ENCODE measurements at places on chromosomes 11 and 22.

DNA sequence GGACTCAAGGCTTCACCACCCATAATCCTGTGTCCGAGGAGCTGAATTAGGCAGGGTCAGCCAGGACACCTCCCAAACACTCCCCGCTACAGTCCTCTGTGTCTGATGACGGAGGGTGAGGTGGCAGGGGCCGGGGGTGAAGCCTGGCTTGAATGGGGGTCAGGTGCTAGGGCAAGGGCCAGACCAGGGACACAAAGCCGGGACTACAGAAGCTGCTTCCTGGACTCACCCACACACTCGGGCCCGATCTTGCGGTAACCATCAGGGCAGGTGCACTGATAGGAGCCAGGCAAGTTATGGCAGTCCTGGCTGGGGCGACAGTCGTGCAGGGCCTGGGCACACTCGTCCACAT lies 2.3 kb downstream of the EFEMP2 start:
- H3K4me1 ChIP-seq: no peaks in the 10 kb centered on the region
- no peak overlapping the region for H3K4me3 ChIP-seq
- no peak overlapping the region for H3K27ac ChIP-seq
- DNase-seq: no peak
- H3K36me3 ChIP-seq: no peaks in the 10 kb centered on the region

DNA sequence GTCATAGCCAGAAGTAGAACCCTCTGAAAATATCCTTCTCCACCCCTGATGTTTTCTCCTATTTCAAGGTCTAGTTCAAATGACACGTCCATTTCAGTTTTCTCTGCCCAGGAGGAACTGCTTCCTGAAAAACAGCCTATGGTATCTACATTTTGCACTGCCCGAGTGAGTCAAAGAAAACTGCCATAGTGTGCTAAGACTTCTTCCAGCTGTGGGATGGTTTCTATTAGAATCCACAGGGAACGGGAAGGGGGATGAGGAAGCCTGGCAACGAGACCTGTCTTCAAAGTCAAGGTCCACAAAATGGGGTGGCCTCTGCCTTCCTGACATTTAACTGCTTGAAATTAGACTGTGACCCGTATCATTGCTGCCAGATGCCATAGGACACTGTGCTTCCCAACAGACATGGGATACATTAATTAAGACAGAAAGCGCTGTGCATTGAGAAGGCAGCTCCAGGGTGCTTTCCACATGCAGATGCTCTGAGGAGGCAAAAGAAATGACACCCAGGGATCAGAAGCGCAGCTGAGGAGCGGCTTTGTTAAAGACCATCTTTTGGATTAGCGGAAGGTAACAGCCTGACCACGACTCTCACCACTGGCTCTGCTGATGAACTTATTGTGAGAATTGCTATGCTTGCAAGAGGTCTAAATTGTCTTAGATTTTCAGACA lies 39.4 kb upstream of the NUP50 start:
- no peaks in the 10 kb centered on the region for H3K4me1 ChIP-seq
- no peaks in the 10 kb centered on the region for H3K27me3 ChIP-seq
- no peak for DNase-seq
- no peak overlapping the region for H3K27ac ChIP-seq
- H3K4me3 ChIP-seq: no peak overlapping the region

DNA sequence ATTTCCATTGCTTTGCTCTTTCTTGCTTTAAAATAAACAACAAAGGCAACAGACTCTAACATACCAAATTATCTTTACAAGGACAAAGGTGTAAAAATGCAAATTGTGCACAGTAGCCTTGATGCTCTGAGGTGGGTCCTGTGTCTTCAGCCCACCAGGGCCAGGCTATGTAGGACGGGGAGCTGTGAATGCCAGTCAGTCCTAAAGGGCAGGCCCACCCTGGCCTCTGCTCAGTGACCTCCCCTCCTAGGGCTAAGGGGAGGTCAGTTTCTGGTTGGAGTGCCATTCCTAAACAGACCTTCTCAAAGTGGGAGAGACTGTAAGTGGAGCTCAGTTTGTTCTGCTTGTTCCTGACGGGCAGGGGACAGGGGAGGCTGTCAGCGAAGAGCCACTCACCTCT lies 78.0 kb upstream of the SUSD2 start:
- no peak for DNase-seq
- H3K36me3 ChIP-seq: no peaks in the 10 kb centered on the region
- H3K4me3 ChIP-seq: no peak overlapping the region
- H3K27me3 ChIP-seq: no peaks in the 10 kb centered on the region

DNA sequence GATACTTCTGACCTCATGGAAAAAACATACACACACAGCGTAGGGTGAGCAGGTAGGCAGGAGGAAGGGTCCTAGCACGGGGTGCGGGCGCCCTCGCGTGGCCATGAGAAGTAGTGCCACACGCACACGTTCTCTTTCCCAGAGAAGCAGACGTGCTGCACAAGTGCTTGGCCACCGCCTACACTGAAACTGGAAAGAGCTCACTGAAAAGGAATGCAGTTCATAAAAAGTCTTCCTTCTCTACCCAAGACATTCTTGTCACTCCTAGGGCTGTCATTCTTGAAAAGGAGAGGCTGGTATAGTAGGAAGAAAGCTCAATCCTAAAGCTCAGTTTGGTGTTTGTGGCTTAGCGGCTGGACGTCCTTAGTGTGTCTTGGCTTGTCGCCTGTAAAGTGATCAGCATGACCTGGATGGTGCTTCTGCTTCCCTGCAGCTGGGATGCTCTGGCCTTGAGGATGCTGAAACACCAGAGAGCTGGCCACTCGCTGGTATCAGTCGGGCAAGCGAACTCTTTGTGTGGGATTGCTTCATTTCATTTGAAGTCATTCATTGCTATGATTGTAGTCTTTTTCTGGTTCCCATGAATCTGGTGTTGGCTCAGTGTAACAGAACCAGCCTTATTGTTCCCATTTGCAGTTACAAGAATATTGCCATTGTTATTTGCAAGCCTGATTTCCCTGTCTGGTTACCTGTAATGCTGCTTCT lies 303.8 kb downstream of the NTM start:
- H3K27me3 ChIP-seq: no peaks in the 10 kb centered on the region
- no peaks in the 10 kb centered on the region for H3K36me3 ChIP-seq
- H3K4me1 ChIP-seq: no peaks in the 10 kb centered on the region
- no peak overlapping the region for H3K27ac ChIP-seq

DNA sequence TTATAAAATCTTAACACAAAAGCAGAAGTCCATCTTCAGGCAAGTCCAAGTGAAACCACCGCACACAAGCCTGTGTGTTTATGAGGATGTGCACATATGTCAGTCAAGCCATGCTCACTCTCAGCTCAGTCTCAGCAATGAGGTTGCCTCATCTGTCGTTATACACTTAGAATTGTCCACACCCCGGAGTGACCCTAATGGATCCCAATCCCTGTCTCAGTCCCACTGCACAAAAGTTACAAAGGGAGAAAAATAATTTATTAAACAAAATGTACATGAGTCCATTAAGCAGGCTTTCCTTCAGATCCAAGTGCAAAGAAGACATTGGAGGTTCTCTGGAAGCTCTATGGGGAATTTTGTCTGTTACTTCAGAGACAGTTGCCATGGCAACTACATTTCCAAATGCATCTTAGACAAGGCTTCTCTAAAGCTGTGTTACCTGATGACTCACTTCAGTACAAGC lies 24.4 kb downstream of the OR8B12 start:
- H3K4me1 ChIP-seq: no peaks in the 10 kb centered on the region
- H3K27ac ChIP-seq: no peak overlapping the region
- peaks cover 7% of the 10 kb centered on the region for H3K27me3 ChIP-seq
- H3K36me3 ChIP-seq: no peaks in the 10 kb centered on the region
